ENCODE measurements at places on chromosomes 7 and 10.
A peak's percentile ranks its signal among the peaks of the same experiment; 100 is the strongest.

- peak; percentile 10 for DNase-seq
Measured at GRCh38 chr10:121324678-121325213, 273.5 kb downstream of the FGFR2 start.

DNA sequence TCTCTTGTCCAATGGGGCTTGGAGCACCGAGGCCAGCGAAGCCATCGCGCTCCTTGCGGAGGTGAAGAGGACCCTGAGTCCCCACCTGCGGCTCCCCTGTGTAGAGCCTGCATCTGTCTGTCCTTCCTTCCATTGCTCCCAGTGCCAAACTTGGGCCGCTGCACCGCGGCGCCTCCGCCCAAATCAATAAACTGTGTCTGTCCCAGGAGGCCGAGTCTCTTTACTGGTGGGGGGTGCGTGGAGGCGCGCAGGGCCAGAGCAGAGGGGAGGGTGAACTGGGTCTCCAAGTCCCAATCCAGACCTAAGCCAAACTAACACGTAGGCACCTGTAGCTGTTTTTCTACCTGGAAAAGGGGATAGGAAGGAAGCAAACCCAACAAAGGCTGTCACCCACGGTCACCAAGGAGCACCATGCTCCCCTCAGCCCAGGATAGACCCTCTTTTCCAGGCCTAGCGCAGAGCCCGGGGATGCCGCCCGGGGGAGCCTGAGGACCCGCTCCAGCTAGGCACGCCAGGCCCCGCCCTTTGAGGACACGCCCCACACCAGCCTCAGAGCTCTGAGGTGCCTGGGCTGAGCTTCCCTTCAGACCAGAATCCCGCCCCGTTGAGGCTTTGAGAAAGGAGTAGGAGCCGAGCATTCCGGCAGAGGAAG lies 1.2 kb upstream of the CHAT start:
- DNase-seq = no peak

DNA sequence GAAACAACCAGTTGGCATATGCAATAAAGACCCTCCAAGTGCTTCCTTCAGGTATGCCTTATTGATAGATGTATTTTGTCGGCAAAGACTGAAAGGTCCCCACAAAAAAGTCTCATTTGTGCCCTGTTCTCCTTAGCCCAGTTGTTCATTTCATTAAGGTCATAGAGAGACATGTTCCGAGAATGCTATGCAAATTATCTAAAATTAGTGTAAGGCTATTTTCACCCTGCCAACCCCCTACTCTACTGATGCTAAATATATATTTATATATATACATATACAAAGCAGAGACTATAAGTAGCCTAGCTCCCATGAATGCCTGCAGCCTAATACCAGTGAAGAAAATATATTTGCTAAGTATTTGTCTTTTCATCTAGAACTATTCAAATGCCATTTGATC lies 96.7 kb upstream of the ADO start:
- no peak for DNase-seq

DNA sequence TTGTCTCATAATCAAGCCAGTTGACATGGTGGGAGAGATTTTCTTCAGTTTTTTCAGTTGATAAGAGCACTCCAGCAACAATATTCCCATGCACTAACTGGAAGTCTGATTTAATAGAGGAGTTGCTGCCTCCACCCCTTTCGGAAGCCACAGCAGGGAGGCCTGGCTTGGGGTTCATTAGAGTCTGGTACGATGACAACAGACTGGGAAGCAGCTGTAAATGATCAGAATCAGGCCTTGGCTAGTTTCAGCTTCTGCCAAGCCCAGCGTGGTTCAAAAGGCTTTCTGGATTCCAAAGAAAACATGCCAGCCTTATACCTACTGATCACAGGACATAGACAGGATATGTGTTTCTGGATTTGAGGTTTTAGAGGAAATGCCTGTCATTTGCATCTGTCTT lies 274.0 kb downstream of the CSTF2T start:
- no peak for DNase-seq

DNA sequence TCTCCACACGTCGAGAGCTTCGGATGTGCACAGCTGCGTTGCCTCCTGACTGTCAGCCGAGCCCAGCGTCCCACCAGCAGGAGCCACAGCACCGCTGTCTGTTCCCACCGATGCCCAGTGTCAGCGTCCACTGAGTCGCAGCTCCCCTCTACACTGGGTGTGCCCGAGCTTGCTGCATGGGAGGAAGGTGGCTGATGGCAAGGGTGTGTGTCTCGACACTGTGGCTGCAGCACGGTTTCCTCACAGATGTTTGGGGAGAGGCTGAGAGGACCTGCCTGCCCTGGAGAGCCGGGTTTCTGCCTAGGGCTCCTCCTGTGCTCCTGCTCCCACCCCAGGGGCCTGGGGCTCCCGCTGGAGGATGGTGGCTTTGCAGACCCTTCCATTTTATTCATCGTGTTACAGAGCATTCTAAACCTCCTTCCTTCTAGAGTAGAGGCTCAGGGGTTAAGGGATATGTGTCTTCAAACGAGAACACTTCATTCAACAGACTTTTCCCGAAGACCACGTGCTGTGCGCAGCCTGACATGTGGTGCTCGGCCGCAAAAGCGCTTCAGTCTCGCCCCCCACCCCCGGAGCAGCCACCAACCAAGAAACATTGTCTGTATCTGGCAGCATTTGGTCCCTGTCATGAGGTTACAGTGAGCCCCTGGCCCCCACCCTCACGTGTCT lies 384.8 kb downstream of the DNAJB6 start:
- no peak for DNase-seq

Measured in NCI-H2029 (cell line).